Lower leg skin (tissue), 4 donors: ENCODE measurements at places on chromosomes 2 and 18.

DNA sequence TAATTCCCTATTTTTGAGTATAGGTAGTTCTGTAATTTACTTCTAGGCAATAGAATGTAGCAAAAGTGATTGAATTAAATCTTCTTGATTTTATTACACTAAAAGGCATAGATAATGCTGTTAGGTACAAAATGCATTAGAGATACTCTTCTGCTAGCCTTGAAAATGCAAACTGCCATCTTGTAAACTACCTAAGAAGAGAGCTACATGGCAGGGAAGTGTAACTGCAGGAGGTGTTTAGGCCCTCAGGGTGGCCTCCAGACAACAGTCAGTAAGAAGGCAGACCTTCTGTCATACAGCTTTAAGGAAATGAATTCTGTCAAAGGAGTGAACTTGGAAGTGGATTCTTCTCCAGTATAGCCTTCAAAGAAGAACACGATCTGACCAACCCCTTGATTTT, 1396.8 kb upstream of the SLC39A10 start:
- DNase-seq = no peak

GRCh38 chr2:231059756-231060155, 3.1 kb downstream of the PSMD1 start:
- no peak for DNase-seq

- no peak for DNase-seq
Observed at GRCh38 chr2:41475959-41476358, 571.9 kb upstream of the PKDCC start.

DNA sequence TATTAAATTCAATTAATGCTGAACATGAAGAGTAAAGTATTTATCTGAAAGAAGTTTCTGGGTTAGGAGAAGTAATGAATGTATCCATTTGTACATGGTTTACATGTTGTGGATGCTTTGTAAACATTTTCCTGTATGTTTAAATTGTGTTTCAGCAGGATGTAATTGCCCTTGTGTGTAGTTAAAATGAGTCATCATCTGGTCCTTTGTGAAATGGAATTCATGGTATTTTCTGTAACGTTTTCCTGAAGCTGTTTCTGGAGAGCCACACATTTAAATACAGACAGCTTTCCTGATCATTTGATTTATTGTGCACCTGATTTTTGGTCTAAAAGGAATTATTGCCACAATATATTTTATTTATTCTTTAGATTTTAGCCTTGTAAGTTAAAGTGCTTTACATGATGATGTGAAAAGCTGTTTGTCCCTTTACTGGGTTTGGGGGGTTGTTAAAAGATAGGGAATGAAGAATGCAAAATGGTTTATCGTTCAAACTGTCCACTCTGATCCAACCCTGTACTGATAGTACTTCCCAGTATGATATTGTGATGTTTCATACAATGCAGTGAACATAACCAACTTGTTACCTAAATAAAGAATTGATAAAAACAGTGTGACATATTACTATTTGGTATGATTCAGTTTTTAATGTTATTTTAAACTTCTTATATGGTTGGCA, 41.7 kb upstream of the SLC3A1 start:
- DNase-seq = no peak

- DNase-seq = no peak
Observed at GRCh38 chr2:126859631-126860030, 39.1 kb upstream of the TEX51 start.

GRCh38 chr2:208999911-209000310, 423.9 kb upstream of the MAP2 start:
- DNase-seq = no peak

DNA sequence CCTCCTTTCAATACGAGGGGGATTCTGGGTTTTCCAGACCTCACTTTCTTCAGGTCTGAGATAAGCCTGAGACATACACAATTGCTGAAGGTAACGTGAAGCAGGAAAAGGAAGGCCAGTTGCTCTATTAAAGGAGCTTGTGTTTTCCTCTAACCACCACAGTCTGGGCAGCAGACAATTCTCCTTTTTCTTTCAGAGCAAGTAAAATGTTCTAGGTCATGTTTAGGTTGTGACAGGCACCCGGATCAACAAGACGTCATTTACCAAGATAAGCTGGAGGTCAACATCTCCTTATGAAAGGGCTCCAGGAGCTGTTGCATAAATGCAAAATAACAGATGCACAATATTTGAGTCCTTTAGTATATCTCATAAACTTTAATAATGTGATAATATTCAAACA, 148.1 kb downstream of the SLC8A1 start:
- no peak for DNase-seq

GRCh38 chr2:120231564-120231973, 8.4 kb upstream of the TMEM185B start:
- no peak for DNase-seq

DNA sequence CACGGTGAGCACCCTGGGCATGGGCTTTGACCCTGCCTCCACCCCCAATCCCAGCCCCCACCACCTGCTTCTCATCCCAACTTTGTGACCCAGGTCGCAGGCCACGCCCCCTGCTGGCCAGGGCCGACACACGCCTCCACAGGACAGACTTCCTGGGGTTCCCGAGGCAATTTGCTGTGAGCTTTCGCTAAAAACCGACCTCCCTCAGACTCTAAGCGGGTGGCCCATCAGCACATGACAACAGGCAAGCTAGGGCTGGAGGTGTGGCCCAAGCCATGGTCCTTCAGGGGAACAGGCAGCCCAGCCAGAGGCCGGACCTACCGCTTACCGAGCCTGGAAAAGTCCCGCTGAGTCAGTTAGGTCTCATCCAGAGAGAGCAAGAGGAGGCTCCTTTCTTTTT, 31.9 kb downstream of the C1QL2 start:
- no peak for DNase-seq

- no peak for DNase-seq
Observed at GRCh38 chr18:48853588-48853987, 97.2 kb downstream of the SMAD7 start.

DNA sequence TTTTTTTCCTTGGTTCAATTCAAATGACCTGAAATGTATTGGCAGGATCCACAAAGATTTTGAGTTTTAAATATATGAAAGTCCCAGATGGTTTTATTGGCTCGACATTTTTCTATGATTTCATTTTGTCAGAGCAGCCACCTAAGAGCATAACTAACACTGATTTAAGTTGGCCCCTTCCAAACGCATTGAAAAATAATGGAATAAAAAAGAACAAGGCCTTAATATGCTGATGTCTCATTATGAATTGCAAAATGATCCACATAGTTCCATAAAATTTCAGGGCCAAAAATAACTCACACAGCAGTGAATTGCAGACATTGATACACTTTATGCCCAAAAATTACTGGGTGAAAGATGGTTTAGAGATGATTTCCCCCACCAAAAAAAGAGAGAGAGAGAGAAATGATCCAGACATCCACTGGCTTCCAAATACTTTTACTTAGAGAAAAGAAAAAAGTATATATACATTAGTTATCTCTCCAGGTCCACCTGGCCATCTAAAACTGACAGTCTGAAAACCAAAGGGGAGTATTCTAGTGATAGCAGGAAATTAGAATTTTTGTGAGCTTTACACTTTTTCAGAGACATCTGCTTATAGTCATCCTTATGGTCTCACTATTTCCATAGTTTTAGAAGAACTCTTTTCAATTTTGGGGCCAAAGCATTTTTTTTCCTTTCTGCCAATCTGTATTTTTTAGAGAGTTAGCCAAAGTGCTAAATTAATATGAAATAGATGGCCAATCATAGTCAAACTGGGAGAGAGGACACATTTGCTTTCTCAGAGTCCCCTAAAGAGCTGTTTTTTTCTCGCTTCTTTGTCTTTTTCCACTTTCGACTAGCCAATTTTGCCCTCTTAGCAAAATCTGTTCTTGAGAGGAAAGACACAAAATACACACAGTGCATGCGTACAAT, 213.5 kb upstream of the RND3 start:
- DNase-seq = no peak

DNA sequence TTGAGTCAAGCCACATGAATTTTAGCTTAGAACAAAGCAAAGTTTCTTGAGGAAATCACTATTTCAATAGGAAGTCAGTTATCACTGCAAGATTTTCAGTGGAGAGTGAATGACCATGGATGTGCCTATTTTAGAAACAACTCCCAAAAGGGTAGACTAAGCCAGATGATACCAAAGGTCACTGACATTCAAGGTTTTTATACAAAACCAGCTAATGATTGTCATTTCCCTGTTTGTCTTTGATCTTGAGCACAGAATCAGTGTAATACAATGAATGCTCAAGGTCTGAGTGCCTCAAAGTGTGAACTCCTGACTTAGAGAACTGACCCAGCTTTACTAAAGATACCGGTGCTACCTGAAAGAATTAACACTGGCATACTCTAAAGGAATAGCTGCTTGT, 60.5 kb downstream of the CDH2 start:
- no peak for DNase-seq

- DNase-seq = no peak
Observed at GRCh38 chr2:239612133-239612532, 211.3 kb upstream of the HDAC4 start.

DNA sequence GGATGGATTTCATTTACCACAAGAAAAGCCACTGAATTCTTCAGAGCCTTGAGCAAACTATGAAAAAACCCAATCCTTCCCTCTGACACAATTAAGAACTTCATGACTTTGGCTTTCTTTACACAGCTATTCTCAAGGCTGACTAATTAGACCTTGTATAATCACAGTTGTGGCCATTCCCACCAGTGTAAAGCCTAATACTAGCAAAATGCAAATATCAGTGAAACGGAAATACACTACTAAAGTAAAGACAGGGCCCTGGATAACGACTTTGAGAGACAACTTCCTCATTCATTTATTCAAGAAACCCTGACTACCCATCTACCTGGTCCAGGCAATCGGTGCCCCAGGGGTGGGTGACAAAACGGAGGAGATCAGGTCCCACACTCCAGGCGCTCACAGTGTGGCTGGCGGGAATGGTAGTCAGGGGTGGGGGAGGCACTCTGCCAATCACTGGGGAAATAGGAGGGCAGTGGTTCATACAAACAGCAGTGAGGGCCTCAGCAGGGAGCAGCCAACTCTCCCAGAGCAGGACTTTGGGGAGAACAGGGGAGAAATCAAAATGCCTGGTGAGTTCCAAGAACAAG, 28.1 kb downstream of the TMEM163 start:
- no peak for DNase-seq

DNA sequence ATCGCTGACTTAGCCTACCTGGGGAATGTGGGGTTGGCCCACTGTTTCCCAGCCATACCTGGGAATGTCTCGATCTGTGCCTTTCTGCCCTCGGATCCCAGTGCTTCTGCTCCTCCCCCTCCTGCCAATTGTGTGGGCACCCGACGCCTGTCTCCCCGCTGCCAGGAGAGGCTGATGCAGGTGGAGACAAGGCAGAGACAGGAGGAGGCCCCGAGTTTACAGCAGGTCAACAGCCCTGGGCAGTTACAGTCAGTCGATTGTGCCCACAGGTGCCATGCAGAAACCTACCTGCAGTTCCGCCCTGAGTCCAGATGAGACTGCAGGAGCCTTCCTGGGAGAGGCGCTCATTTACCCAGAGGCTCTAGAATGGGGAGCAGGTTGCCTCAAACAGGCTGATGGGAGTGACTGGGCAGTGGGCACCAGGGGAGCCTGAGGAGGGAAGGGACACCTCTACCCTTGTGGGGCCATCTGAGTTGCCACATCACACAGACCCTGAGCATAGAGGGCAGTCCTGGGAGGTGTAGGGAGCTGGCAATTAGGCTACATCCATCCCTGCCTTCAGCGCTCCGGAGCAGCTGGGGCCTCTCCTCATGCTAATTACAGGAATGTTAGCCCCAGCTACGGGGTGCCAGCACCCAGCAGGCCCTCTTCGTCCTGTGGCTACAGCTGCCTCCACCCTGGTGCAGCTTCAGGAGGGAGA, 300.1 kb downstream of the NDUFA10 start:
- DNase-seq = no peak

GRCh38 chr2:16604236-16604635, 61.4 kb downstream of the CYRIA start:
- no peak for DNase-seq

- DNase-seq = no peak
Observed at GRCh38 chr2:42286268-42286946, 74.6 kb downstream of the COX7A2L start.

GRCh38 chr2:160087854-160088745, 25.7 kb upstream of the PLA2R1 start:
- DNase-seq = no peak

DNA sequence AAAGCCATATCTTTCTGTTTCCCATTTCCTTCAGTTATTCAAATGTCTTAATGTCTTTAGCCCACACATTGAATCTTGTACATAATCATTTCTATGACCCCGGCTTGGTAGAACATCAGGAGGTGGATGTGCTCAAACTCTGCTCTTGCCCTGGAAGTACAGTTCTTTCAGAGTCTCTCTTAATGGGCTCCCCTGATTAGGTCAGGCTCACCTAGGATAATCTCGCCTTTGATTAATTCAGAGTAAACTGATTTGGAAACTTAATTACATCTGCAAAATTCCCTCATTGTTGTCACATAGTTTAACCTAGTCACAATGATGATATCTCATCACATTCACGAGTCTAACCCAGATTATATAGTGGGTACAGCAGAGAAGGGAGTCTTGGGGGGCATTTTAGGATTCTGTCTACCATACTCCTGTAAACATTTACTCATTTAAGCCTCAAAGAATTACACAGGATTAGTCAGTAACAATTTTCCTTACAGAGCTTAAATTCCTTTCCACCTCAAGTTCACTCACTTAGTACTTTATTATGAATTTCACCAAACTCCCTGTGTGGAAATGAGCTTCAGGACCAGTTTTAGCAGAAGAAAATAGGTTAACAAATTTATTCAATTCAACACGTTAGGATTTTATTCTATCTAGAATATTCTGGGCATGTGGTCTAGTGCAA, 135.5 kb downstream of the FHOD3 start:
- no peak for DNase-seq

GRCh38 chr2:231667496-231667895, 40.8 kb upstream of the PTMA start:
- DNase-seq = no peak

DNA sequence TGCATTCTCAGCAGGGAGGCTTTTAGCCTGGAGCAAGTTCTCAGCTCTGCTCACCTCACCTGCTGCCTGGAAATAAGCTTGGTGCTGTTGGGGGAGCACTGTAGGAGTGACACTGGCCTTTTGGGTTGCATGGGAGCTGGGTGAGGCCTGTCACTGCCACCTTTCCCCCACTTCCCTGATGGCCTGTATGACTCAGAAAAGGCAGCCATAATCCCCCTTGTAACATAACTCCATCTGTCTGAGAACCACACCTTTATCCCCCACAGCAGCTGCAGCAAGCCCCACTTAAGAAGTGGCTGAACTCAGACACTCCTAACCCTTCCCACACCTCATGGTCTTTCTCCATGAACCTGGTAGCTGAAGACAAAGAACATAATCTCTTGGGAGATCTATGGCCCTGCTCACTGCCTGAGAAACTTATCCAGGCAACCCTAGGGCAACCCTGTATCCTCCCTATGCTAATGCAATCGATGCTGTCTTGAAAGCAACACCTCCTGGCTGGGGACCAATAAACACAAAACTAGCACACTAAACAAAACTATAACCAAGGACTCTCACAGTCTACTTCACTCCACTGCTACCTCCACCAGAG, 258.9 kb upstream of the OSR1 start:
- DNase-seq = no peak

DNA sequence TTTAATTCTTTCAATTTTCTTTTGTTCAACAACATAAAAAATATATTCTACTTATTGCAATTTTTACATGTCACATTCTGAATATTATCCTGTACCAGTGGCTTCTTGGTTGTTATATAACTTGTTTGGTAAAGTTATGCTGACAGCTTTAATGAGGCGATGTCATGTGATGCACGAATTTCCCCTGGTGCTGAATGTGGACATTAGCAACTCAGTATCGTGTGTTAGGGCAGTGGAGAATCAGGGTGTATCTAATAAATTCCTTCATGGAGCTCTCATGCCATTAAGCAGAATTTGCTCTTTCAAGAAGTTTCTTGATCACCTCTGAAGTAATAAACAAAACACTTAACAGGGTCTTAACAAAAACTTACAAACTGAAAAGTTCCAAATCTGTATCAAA, 99.6 kb upstream of the DNMT3A start:
- DNase-seq = no peak
